ENCODE measurements at places on chromosomes 11 and 22.

GRCh38 chr11:32829680-32830412, at the start of gene PRRG4:
Gene PRRG4 (plus strand): TSS chr11:32829927. CDS start chr11:32830530, 603 bp downstream.
- DNase-seq: peak; percentile 47

- no peak for DNase-seq
Observed at GRCh38 chr22:44622147-44622427, 79.9 kb upstream of the PRR5 start.

- no peak for DNase-seq
Observed at GRCh38 chr11:44630511-44631210, 65.2 kb downstream of the CD82 start.

- no peak for DNase-seq
Observed at GRCh38 chr11:59727426-59727825, 13.8 kb upstream of the OR10V1 start.

- no peak for DNase-seq
Observed at GRCh38 chr22:32823024-32823730, 21.7 kb downstream of the TIMP3 start.

- DNase-seq: no peak
Observed at GRCh38 chr11:46978005-46978491, 41.5 kb downstream of the CSTPP1 start.

GRCh38 chr11:12285106-12285505, 92.3 kb upstream of the PARVA start:
- DNase-seq: no peak

- DNase-seq: no peak
Observed at GRCh38 chr11:100855466-100856067, 168.5 kb downstream of the ARHGAP42 start.

DNA sequence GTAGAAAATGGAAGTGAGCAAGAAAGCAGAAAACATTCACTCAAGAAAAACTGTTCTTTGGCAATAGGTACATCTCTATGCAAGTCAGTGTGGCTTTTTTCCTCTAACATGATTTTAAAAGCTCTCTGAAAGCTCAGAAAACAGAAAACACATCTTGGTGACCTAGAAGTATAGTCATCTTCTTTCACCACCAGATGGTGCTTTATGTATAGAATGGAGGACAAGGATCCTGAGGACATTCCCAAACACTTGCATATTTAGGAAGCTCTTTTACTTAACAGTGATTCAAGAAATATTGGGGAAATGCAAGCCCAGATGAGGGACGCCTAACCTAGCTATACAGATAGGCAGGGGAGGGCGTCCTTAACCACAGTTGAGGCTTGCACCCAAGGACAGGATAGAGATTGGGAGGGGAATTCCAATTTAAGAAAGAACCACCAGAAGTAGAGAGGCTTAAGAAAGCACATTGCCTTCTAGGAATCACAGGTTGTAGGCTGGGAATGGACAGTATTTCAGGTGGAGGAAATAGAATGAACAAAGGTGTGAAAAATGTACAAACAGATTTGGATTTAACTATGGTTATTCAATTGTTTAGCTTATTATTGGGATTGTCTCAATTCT, 13.8 kb upstream of the CCDC81 start:
- no peak for DNase-seq

DNA sequence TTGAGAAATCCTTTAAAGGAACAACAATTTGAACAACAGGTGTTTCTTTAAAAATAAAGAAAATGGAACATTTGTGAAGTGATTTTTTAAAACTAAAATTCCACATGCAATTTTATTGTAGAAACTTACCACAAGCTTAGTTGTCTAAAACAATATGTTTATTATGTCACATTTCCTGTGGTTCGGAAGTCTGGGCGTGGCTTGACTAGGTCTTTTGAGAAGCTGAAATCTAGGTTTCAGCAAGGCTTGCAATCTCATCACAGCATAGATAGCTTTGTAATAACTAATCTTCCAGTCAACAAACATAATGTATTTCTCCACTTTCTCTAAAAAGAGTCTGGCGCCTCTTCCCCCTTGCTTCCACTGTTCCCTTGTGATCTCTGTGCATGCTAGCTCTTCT, 27.0 kb downstream of the MS4A6A start:
- DNase-seq: no peak

DNA sequence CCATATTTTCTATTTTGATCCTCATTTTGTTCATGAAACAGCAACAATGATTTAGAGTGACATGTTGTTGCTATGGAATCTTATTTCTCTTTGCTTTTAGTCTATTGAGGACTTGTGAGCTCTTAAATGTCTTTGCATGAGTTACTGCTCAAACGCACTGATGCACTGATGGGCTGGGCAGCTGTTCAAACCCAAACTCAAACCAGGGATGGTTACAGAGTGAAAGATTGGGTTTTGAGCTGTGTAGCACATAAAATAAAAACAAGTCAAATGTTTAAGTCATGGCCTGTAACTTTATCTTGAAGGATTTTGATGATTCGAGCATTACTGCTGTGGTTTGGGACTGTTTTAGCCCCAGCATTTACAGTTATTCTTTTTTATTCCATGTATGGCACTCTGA, 20.1 kb upstream of the NCAM1 start:
- no peak for DNase-seq

GRCh38 chr11:18137186-18137800, 4.9 kb downstream of the MRGPRX3 start:
- no peak for DNase-seq

DNA sequence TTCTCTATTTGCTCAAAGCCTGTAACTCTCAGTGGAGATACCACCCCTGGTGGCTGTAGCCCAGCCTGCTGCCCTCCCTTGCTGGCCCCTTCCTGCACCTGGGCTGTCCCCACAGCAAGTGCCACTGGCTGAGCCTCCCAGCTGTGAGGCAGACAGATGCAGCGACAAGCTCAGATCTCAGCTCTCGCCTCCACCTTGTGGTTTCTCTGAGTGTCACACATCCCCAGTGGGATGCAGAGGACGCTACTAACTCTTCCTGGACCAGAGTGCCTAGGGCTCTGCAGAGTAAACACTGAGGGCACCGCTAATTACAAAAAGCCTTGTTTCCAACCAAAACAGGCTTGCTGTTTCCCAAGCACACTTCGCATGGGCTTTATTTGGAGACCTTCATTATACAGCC, 8.9 kb downstream of the YPEL1 start:
- DNase-seq: peak; percentile 33

DNA sequence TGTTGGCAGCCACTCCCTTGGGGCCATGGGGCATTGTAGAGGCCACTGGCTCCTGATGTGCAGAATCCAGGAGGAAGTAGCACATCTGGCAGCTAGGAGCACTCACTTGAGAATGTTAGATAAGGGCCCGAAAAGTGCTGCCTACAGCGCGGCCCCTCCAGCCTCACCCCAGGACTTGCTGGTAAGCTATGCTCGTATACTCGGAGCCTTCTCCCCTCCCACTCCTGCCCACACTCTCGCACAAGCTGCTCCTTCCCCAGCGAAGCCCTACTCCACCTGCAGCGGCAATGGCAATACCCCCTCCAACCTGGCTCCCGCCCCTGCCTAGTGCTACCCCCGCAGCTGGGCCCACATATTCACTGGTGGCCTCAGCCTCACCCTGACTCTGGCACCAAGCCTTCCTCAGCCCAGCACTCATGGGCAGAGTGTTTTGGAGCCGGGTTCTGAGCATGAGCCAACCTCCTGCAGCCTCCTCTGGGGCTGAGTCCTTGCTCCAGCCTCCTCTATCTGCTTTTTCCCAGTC, 47.7 kb downstream of the PDE2A start:
- peak; percentile 80 for DNase-seq

- DNase-seq: peak; percentile 27
Observed at GRCh38 chr11:47641600-47642098, 710 bp downstream of the MTCH2 start.

DNA sequence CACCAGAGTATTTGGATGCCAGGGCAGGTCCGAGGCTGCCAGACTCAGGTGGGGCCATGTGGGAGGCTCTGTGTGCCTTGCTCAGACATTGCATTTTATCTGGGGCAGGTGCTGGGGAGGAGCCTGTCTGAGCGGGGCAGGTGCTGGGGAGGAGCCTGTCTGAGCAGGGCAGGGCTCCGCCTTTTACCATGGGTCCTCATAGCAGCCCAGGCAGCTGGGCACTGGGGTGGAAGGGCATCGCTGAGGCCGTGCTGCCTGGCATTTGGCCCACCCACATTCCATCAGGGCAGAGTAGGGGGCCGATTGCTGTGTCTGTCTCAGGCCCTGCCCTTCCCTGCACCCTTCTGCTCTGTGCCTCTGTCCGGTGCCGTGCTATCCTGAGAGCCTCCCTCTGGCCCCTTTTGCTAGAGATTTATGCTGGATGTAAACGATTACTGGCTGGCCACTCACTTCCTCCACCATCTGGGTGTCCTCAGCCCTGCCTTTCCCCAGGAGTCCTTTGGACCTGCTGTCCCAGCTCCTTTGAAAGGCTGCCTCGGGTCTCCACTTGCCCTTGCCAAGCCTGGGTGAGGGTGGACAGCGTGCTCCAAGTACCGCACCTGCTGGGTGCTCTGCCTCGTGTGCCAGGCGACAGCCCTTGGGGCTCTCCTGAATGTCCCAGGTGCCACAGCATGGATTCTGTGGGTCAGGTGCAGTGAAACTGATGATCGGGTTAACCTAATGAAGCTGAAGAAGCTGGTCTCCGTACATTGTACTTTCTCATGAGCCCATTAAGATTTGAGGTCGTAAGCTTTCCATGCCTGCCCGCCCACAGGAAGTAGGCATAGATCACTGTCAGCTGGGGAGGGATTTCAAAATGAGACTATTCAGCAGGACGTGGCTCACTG, 281.6 kb downstream of the TBC1D22A start:
- DNase-seq: no peak

DNA sequence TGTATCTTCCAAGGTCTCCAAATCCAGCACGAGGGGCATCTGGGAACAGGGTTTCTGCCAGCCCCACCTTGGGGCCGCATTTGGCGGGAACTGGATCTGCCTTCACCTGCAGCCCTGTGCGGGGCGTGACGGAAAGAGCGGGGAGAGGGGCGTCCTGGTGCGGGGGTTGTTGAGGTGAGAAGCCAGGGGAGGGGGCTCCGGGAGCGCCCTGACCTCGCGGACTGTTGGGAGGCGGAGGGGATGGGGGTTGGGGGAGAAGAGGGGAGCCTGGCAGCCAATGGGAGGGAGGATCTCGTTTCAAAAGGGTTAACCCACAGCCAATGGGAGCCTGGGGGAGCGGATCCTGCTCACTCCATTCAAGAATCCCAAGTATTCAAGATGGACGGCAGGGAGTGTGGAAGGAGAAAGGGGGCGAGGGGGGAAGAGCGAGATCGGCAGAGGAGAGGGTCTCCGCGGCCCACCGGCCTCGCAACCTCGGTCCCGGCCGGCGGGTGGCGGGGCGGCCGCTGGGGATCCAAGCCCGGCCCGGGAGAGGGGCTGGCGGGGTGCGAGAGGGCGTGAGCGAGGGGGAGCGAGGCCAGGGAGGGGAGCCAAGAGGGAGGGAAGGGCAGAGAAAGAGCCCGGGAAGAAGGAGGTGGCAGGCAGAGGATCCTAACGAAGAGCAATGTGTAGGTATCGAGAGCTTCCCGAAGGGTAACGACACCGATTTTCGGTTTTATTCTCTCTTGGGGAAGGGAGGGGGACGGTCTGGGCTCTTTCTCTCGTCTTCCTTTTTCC, 11.5 kb downstream of the YPEL4 start:
- DNase-seq: peak; percentile 82

DNA sequence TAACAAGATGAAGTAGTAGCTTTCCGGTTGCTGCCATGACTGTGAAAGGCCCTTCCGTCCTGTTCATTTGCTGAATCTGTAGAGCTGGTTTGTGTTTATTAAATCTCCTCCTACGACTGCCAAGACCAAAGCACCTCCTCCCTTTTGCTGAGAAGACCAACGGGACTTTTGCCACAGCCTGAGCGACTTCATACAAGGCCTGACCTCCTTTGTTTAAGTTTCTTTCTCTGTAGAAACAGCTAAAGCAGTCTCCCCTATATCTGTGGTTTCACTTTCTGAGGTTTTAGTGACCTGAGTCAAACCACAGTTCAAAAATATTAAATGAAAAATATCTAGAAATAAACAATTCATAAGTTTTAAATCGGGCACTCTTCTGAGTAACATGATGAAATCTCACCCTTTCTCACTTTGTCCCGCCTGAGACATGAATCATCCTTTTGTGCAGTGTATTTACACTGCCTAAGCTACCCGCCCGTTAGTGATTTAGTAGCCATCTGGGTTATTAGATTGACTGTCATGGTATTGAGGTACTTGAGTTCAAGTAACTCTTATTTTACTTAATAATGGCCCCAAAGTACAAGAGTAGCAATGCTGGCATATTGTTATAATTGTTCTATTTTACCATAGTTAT, 119.1 kb upstream of the LRRC4C start:
- DNase-seq: no peak

DNA sequence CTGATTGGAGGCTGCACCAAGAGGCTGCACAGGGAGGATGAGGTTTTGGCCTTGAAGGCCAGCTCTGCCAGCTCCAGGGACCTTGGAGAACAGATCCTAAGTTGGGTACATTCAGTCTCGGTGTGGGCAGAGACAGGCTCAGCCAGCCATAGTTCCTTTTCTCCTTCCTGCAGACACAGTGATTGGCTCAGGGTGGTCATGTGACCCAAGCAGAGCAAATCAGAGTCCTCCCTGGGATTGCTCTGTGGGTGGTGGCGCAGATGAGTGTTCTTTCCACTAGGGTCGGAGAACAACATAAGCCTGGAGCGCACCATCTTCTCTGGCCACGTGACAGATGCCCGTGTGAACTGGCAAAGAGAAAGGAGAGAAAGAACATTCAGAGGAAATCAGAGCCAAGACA, 47.1 kb upstream of the CCND1 start:
- DNase-seq: no peak

GRCh38 chr22:20392983-20393704, 807 bp upstream of the ZNF74 start:
- DNase-seq: no peak

DNA sequence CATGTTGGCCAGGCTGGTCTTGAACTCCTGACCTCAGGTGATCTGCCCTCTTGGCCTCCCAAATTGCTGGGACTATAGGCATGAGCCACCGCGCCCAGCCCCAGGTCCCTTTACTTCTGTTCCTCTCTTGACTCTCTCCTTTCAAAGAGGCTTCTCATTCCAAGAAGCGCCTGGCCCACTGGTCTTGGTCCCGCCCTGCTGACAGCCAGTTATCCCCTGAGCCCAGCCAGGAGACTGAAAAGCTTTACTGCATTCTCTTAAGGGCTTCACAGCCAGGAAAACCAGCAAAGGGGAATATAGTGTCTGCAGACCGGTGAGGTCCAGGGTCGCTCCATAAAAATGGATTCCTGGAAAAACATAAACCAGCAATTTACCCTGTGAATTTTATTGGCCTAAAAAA, 68.3 kb downstream of the NFAM1 start:
- no peak for DNase-seq

GRCh38 chr22:19648419-19648929, 65.8 kb upstream of the SEPTIN5 start:
- DNase-seq: no peak

- no peak for DNase-seq
Observed at GRCh38 chr11:40291329-40291728, 1168.1 kb downstream of the LRRC4C start.

DNA sequence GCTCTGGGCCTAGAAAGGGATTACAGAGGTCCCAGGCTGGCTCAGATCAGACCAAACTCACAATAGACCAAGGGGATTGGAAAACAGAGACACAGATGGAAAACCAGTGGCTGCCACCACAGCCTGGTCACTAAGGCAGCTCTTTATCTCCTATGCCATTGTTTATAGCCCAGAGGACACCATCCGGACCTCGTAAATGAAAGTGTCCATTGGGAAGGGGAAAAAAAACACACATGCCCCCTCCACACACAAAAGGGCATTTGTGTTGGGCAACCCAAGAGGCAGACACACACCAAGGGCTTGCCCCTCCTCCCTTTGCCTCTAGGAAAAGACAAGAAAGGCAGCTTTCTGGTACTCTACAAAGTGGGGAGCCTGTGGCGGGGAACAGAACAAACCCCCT, 85.9 kb downstream of the GAB2 start:
- peak; percentile 77 for DNase-seq
